ENCODE measurements at places on chromosomes 16 and 17. TPM values are rescaled to one million over a fixed set of nuclear protein-coding genes. Genes with fewer than 3 reads are reported as not detected.
A peak's percentile ranks its signal among the peaks of the same experiment; 100 is the strongest.

DNA sequence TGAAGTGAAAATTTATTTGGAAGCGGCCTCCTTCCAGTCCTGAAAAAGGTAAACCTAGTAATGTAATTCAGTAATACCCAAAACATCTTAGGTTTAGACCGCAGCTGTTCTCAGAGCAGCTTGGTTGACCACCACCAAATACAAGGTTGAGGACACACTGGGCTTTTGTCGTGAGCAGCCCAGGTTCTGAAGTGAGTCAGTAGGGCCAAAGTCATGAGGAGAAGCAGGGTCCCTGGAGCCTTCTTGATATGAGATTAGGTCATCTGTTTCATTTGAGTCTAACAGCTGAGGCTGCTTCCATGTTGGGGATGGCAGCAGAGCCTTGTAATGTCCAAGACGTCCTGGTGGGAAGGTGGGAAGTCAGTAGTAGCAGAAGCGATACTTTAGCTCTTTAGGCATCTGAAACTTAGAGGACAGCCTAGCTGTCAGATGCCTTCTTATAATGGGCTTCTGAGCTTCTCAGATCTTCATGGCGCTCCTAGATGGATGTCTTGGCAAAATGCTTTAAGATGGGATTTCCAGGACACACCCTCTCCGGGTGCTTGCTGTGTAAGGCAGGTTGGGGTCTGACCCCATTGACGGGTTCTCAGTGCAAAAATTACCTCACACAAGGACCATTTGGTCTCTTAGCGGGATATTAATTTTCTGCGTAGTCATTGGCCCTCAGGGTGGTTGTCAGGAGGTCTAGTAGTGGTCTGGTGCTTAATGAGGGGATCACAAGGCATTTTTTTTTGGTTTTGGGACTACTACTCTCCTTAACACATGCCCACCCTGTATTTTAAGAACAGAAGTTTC lies 2.4 kb downstream of the ALKBH5 start:
- H3K36me3 ChIP-seq, result peaks cover 39% of the 10 kb centered on the region
- H3K27me3 ChIP-seq, result no peaks in the 10 kb centered on the region
- peak overlapping the region; percentile 75 for H3K27ac ChIP-seq

GRCh38 chr16:72997141-72997542 lies 50.8 kb downstream of the ZFHX3 start:
- peaks cover 54% of the 10 kb centered on the region for H3K4me1 ChIP-seq
- DNase-seq, result peak; percentile 88
- H3K4me3 ChIP-seq, result no peak overlapping the region
- no peaks in the 10 kb centered on the region for H3K27me3 ChIP-seq
- H3K27ac ChIP-seq, result peak overlapping the region; percentile 67

GRCh38 chr16:303760-304505 lies 21.0 kb downstream of the PDIA2 start:
- DNase-seq, result no peak
- peaks cover 47% of the 10 kb centered on the region for H3K36me3 ChIP-seq
- H3K4me3 ChIP-seq, result no peak overlapping the region
- H3K27ac ChIP-seq, result no peak overlapping the region
- H3K27me3 ChIP-seq, result no peaks in the 10 kb centered on the region
- no peaks in the 10 kb centered on the region for H3K4me1 ChIP-seq

DNA sequence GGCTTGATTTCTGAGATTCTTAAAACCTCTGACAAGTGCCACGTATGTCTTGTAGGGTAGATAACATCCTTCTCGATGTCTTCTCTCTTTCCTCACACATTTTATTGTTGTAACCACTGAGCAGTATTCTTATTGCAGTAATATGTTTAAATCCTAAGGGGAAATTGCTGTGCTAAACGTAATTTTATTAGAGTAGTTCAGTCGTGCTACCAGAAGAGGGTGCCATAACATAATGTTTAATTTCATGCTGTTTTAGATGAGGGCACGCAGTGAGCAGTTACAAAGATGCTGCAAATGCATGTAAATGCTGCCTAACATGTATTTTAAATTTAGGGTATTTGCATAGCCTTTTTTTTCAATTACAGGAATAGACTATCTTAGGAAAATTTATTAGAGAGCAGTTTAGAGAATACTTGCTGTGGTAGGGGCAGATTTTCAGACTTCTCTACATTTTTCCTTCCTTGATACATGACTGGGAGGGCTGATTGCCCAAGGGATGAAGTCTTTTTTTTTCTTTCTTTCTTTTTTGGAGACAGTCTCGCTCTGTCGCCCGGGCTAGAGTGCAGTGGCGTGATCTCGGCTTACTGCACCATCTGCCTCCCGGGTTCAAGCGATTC lies 51.7 kb downstream of the GAN start:
- no peak overlapping the region for H3K27ac ChIP-seq
- no peaks in the 10 kb centered on the region for H3K27me3 ChIP-seq
- H3K4me3 ChIP-seq, result no peak overlapping the region
- H3K36me3 ChIP-seq, result peaks cover 74% of the 10 kb centered on the region
- peak; percentile 60 for DNase-seq

- H3K36me3 ChIP-seq, result peaks cover 9% of the 10 kb centered on the region
- H3K27ac ChIP-seq, result no peak overlapping the region
- no peak for DNase-seq
- no peaks in the 10 kb centered on the region for H3K27me3 ChIP-seq
- H3K4me3 ChIP-seq, result no peak overlapping the region
- H3K4me1 ChIP-seq, result peaks cover 4% of the 10 kb centered on the region
These were observed 44.3 kb upstream of the CHMP6 start for GRCh38 chr17:80947200-80947940.

Gene KRTAP9-4
- not detected for total RNA-seq

Gene NPIPB6
- total RNA-seq, result 1.6 TPM

Gene TVP23A
- not detected for total RNA-seq

Gene CTF1
- 3.6 TPM for total RNA-seq

Gene C17orf50
- total RNA-seq, result not detected

Gene VPS4A
- 38.6 TPM for total RNA-seq

All from MCF 10A (cell line).